ENCODE measurements at places on chromosomes 1 and 21. TPM values are rescaled to one million over a fixed set of nuclear protein-coding genes. Genes with fewer than 3 reads are reported as not detected.
A peak's percentile ranks its signal among the peaks of the same experiment; 100 is the strongest.

C1orf94 gene
- total RNA-seq, result not detected

DNA sequence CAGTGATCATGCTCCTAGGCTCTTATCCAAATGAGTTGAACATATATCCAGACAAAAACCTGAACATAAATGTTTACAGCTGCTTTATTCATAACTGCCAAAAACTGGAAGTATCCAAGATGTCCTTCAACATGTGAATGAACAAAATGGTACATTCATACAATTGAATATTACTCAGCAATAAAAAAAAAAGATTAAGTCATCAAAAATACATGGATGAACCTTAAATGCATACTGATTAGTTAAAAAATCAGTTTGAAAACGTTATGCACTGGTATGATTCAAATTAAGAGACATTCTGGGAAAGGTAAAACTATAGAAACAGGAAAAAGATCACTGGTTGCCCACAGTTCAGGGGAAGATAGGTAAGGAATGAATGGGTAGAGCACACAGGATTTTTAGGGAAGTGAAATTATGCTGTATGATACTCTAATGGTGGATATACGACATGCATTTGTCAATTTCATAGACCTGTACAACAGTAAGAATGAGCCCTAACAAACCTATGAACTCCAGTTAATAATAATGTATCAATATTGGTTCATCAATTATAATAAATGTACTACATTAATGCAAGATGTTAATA, 3.1 kb downstream of the LRRC40 start:
- no peak for DNase-seq

DNA sequence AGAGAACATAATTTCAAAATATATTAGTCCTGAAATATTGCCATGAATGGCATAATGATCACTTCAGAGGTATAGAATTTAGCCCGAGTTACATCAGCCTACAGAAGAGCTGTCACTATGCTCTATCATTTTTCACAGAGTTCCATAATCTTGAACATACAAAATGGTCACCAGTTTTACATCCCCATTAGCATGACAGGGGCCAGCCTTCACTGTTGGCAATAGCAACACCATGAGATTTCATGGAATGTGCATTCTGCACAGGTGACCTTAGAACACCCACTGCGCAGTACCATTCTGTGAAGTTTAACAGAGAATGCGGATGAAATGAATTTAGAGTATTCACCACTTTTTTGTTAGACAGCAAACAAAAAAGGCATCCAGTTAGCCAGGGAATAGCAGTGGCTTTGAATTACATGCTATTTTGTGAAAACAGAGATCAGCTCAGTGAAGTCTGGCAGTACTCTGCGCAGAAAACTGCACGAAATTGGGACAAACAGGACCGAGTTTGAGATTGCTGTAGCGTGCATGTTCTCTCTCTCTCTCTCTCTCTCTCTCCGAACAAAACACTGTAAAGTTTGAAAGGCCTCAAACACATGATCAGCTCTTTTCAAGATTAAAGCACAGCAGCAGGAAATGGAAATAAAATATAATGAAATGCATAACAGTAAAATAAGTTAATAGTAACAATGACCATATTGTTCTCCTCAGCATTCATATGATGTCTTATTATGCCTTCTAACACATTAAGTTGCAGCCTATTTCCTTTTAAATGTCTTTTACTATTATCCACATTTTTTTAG, 349.3 kb downstream of the USH2A start:
- DNase-seq, result no peak

DHX9 gene
- total RNA-seq, result 244 TPM

DNA sequence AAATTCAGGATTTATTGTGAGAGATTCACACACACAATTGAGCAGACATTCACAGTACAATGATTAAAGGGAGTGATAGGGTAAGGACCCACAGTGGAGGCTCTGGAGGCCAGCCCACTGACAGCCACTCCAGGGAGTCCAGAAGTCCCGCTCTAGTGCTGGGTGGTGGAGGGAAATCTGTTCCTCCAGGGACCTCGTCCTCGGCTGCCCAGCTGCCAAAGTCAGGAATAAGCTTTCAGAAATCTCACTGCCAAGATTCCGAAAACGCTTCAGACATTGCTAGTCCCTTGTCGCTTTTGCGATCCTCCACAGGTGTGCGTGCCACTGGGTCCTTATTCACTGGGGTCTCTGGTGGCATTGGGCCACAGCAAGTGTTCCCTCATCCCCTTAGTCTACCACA, 2.3 kb downstream of the MX1 start:
- DNase-seq, result no peak

GRCh38 chr1:51736702-51737101, 119.8 kb downstream of the OSBPL9 start:
- DNase-seq, result no peak

DNA sequence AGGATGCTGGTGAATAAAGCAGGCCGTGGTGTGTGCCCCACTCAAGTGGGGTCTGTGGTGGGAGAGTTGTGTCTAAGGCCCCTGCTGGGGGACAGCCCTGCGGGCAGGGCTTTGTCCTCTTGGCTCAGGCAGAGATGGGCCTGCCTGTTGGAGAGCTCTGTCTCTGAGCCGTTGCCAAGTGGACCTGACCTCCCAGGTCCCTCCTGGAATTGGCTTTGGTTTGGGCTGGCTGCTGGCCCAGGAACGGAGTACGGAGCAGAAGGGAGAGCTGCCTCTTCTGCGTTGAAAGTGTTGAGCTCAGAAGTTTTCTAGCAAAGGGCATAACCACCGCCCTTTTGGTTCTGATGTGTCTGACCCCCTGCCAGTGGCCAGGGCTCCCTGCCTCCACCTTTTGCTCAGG, 153.9 kb downstream of the PEX14 start:
- no peak for DNase-seq

OPRD1 gene
- total RNA-seq, result not detected

ZYG11A gene
- 0.11 TPM for total RNA-seq

AGRN gene
- total RNA-seq, result 24.4 TPM

DNA sequence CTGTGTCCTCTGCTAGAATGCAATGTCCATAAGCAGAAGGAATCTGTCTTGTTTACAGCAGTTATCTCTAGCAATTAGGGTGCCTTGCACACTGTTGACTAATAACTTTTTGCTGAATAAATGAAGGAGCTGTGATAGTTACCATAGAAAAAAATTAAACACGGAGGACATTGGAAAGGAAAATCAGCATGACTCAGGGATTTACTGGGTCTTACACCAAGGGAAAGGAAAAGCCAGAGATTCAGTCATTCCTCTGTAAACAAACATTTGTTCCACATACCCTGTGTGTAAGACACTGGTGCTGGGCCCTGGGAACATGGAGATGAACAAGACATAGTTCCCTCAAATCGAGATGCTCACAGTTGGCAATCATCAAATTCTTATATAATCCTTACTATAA, 183.3 kb downstream of the PTGER3 start:
- no peak for DNase-seq

ROR1 gene
- 0.21 TPM for total RNA-seq

CD247 gene
- total RNA-seq, result 149 TPM

HSF2BP gene
- 1.5 TPM for total RNA-seq

DNA sequence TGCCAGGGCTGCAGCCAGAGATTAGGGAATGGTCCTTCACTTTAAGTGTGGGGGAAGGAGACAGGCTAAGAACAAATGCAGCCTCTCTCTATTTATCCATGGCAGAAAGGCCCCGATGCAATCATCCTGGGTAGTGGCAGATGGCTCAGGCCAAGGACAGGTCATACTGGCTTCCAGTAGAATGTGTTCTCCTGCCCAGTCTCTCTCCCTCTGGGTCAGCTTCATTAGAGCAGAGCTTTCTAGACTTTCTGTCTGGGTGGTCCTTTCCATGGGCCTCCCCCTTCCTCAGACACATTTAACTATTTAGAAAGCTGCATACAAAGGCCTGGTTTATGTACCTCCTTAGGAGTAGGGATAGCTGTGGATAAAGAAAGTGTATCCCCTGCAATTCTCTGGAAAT, 4.8 kb upstream of the PTCH2 start:
- DNase-seq, result no peak

GRCh38 chr1:235275223-235275622, 52.8 kb downstream of the ARID4B start:
- peak; percentile 19 for DNase-seq

GRCh38 chr1:12706061-12706460, 9.8 kb upstream of the AADACL3 start:
- no peak for DNase-seq

GRCh38 chr1:235513495-235514366, 9.5 kb upstream of the B3GALNT2 start:
- peak; percentile 50 for DNase-seq

DNA sequence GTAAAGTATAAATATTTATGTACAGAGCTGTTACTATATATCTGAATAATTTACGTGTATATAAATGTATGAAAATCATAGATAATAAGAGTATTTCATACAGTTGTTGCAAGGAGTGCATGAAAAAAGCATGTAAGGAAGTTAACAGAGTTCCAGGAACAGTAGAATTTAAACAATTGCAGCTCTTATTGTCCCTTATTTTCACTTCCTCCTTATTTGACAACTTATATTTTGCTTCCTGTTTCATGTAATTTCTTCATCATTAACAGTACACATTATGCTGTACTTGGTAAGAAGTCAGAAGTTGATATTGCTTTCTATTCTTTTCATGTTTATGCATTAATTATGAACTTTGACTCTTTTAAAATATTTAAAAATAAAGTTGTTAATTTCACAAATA, 681.5 kb downstream of the LRRIQ3 start:
- DNase-seq, result no peak

GRCh38 chr1:91693557-91693956, 192.4 kb downstream of the TGFBR3 start:
- no peak for DNase-seq

ASPM gene
- total RNA-seq, result 49.5 TPM

DNA sequence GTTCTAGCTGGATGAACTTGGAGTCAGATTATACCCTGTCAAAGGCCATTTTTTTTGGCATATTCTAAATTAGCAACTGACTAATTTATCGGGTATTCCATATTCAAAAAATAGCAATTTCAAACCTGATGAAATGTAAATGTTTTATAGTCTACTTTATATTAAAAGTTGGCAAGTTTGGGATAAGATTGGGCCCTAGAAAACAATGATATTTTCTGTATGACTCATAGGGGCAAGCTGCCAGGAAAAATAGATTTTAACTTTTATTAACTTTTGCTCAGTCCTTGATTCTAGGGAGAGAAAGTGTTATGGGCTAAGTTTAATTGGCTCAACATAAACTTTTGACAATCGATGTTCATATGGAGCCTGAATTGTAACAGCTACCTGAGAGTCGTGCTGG, 576.9 kb upstream of the B3GALT2 start:
- no peak for DNase-seq

GRCh38 chr1:29519108-29519787, 282.9 kb downstream of the PTPRU start:
- DNase-seq, result no peak

ZMYND12 gene
- 0.64 TPM for total RNA-seq

TRIM45 gene
- 0.62 TPM for total RNA-seq

- no peak for DNase-seq
These were observed 57.1 kb downstream of the GIPC2 start for GRCh38 chr1:78102916-78103315.

ATP6V1G3 gene
- total RNA-seq, result not detected

LIPI gene
- not detected for total RNA-seq

GRCh38 chr1:84264961-84265360, 36.5 kb upstream of the SAMD13 start:
- DNase-seq, result no peak

DNA sequence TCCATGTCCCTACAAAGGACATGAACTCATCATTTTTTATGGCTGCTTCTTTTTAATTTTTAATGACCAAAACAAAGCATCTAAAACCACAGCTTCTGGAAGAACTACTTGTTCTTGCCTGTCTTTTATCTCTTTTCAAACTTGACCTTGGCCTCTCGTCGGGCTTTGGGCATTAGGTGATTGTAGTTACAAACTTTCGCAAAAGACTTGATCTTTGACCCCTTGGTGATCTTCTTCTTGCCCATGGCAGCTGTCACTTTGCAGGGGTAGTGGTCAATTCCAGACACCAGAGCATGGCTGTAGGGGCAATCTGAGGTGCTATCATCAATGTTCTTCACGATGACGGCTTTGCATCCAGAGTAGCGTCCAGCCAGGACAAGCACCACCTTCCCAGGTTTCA, 67.8 kb downstream of the EPB41 start:
- DNase-seq, result no peak

TSACC gene
- 0.25 TPM for total RNA-seq

AIRE gene
- total RNA-seq, result not detected

MIXL1 gene
- not detected for total RNA-seq

ADAMTS5 gene
- total RNA-seq, result not detected

DNA sequence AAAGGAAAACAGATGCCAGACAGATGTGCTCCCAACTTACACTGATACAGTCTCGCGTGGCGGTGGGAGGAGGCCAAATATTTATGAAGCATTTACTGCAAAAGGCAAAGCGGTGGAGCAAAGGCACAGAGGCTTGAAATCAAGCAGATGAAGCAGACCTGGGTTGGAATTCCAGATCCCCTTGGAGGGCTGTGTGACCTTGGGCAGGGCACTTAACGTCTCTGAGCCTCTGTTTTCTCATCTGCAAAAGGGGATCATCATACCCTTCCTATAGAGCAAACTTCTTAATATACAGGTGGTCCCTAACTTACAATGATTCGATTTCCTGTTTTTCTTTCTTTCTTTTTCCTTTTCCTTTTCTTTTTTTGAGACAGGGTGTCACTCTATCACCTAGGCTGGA, 54.1 kb downstream of the IGSF21 start:
- DNase-seq, result no peak

- DNase-seq, result no peak
These were observed 210.9 kb downstream of the LTN1 start for GRCh38 chr21:28781602-28782276.

GRCh38 chr1:179079113-179079761, 2.6 kb upstream of the TOR3A start:
- peak; percentile 65 for DNase-seq

- DNase-seq, result no peak
These were observed 19.1 kb upstream of the KCNA10 start for GRCh38 chr1:110538075-110538474.

GRCh38 chr1:61839679-61840078, 97.4 kb downstream of the PATJ start:
- no peak for DNase-seq

TXNIP gene
- total RNA-seq, result 112 TPM
